Fibroblast of gingiva (primary cell): ENCODE measurements at places on chromosomes 1 and 21.
A peak's percentile ranks its signal among the peaks of the same experiment; 100 is the strongest.

DNA sequence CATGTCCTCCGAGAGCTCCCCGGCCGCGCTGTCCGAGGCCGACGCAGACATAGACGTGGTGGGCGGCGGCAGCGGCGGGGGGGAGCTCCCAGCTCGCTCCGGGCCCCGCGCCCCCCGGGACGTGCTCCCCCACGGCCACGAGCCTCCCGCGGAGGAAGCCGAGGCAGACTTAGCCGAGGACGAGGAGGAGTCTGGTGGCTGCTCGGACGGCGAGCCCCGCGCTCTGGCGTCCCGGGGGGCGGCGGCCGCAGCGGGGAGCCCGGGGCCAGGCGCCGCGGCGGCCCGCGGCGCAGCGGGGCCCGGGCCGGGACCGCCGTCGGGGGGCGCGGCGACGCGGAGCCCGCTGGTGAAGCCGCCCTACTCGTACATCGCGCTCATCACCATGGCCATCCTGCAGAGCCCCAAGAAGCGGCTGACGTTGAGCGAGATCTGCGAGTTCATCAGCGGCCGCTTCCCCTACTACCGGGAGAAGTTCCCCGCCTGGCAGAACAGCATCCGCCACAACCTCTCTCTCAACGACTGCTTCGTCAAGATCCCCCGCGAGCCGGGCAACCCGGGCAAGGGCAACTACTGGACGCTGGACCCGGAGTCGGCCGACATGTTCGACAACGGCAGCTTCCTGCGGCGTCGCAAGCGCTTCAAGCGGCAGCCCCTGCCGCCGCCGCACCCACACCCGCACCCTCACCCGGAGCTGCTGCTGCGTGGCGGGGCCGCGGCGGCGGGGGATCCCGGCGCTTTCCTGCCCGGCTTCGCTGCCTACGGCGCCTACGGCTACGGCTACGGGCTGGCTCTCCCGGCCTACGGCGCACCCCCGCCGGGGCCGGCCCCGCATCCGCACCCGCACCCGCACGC, 547 bp downstream of the FOXD2 start:
- DNase-seq, result no peak

DNA sequence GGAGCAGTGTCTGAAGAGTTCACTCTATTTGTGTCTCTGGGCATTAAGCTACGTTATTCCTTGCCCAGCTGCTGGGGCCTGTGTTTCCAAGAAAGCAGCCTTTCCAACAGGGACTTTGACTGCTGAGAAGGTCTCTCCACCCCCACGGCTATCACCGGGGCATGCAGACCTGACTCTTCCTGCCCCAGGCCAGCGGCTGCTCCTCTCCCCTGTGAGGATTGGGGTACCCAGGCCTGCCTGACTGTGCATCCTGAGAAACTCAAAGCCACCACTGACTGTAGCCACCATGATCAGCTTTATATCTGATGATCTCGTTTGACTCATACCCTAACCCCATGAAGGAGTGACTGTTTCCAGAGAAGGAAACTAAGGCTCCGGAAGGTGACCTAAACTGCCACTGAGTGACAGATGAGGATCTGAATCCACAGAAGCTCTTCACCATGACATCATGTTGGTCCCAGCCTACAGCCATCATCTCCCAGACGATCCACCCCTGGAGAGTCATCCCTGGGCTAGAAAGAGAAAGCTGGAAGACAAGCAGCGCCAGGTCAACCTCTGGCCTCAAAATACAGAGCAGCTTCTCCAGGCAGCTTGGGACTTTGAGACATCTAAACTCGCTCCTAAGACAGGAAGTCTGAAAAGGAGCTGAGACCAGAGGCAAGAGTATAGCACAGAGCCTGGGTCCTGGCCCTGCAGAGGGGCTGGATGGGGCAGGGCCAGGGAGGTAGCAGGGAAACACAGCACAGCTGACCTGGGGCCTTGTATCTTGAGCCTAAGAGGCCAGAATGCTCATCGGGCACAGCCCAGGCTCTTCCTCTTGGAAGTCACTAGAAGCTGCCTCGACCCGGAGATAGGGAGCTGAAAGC, 244.0 kb upstream of the VAMP3 start:
- DNase-seq, result no peak

- DNase-seq, result no peak
These were observed 21.1 kb upstream of the ADGRB2 start for GRCh38 chr1:31785020-31785946.

GRCh38 chr1:153771841-153772593, 3.2 kb upstream of the SLC27A3 start:
- DNase-seq, result no peak

GRCh38 chr1:235902677-235903542, 36.2 kb upstream of the LYST start:
- DNase-seq, result no peak

- DNase-seq, result no peak
These were observed 240.6 kb upstream of the TMEM51 start for GRCh38 chr1:14912839-14913481.

DNA sequence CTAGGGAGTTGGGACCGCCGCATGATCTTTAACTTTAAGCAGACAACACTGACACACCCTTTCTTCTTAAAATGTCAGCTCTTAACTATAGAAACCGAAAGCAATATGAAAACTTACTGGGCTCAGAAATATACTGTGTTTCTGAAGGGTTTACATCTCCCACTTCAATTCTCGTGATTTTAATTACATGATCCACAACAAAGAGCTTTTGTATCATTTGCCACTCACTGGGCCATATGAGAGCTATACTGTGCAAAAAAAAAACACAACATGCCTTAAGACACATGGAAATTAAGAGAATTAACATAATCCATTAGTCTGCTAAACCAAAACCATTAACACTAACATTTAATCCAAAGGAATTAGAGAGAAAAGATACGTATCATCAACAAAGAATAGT, 35.0 kb upstream of the RAP1GAP start:
- no peak for DNase-seq

GRCh38 chr1:160682983-160683865, 28.4 kb downstream of the CD48 start:
- no peak for DNase-seq

DNA sequence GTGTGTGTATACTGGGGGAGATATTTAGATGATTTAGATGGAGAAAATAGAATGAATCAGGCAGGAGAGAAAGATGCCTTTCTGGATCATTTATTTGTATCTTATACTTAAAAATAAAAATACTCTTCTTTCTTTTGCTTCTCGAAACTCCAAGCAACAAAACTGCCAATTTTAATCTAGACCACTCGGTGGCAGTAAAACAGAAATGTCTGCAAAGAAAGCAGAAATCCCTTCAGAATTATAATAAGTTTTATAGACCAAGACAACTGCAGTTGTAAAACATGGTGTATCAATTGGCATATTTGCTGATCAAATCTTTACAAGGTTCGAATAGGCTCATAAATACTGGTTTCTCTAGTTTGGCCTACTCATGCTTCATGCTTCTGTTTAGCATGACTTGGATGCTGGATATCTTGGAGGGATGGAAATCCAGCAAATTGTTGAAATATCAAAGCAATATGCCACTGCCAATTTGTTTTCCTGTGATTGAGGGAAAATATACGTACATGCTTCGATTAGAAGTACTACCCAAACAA, 15.1 kb upstream of the C1orf87 start:
- DNase-seq, result peak; percentile 17

GRCh38 chr1:224696891-224697765, 81.0 kb downstream of the CNIH3 start:
- peak; percentile 23 for DNase-seq

- DNase-seq, result no peak
These were observed 39.4 kb upstream of the MACF1 start for GRCh38 chr1:39165049-39165448.

DNA sequence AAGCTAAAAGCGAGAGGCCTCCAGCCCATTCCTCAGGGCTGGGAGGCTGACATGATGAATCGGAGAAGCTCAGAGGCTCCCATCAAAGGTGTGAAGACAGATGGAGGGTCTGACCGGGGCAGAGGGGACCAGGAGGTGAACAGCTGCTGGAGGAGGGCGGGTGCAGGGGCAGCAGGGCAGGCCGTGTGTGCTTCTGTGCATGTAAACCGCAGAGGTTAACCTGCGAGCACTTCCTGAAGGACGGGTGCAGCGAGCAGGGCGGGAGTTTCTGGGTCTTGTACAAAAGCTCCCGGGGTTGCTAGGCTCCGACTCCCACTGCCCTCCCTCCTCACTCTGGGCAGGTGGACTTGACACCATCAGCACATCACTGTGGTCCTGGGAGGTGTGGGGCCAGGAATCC, 75.2 kb downstream of the PAX7 start:
- no peak for DNase-seq

DNA sequence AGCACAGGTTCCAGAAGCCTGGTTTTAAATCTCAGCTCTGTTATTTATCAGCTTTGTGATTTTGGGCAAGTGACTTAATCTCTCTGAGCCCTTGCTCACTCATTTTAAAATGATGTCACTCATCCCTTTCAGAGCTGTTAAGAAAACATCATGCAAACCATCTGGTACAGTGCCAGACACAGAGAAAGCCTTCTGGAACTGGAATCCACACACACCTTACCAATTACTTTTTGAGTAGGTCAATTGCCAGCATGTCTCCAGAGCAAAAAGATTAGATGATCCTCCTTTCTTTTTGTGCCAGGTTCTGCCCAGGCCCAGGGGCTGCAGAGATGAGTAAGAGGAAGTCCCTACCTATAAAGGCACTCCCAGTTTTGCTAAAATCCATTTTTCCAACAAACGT, 61.3 kb downstream of the ROR1 start:
- no peak for DNase-seq

GRCh38 chr1:8733484-8733883, 84.0 kb downstream of the RERE start:
- DNase-seq, result peak; percentile 38

GRCh38 chr1:40987439-40988276, 8.2 kb downstream of the CTPS1 start:
- DNase-seq, result no peak

DNA sequence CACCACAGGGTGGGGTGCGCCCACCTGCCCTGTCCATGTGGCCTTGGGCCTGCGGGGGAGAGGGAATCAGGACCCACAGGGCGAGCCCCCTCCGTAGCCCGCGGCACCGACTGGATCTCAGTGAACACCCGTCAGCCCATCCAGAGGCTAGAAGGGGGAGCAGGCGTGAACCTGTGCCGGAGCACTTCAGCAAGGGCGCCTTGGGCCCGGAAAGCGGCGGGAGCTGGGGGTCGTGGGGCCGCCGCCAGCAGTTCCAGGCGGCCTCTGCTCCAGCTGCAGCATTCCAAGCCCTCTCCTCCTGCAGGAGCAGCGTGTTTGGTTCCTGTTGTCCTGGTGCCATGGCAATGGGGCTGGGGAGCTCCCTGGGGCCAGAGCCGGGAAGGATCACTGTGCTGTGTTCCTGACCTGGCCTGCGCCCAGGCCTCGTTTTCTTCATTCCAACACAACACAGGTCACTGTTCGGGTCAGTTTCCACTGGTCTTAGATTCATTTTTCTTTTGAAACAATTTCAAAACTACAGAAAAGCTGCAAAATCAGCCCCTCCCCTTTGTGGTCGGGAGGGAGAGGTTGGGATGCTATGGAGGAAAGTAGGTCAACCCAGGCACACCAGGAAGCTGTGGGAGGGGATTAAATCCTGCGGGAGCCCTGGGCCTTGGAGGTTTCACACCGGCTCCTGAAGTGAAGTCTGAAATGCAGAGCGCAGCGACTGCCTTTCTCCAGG, 18.8 kb downstream of the SLX9 start:
- peak; percentile 96 for DNase-seq

- DNase-seq, result no peak
These were observed 2.6 kb downstream of the RSPH1 start for GRCh38 chr21:42493109-42494060.

DNA sequence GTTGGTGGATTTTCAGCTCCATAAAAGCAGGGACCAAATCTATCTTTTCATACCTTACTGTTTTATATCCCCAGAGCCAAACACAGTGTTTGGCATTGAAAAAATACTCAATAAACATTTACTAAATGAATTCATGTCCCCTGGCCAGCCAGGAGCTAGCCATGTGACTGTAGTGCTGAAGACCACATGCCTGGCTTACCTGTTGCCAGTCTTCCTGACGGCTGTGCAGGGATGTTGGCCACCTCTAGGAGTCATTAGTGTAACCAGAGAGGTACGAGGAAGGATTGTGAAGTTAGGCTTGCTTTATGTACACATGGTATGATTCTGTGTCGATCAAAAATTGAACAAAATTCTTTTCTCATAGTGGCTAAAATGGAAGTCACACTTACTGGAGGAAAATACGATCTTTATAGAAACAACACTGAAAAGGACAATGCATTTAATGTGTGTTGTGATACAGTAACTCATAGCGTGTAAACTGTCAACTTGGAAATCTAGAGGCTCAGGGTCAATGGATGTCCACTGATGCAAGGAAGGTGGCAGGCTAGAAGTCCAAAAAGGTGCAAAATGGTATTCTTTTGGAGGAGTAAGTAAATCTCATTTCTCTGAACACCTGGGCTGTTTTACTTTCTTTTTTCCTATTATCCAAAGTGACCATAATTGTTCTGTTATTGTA, 60.9 kb downstream of the FGGY start:
- no peak for DNase-seq

DNA sequence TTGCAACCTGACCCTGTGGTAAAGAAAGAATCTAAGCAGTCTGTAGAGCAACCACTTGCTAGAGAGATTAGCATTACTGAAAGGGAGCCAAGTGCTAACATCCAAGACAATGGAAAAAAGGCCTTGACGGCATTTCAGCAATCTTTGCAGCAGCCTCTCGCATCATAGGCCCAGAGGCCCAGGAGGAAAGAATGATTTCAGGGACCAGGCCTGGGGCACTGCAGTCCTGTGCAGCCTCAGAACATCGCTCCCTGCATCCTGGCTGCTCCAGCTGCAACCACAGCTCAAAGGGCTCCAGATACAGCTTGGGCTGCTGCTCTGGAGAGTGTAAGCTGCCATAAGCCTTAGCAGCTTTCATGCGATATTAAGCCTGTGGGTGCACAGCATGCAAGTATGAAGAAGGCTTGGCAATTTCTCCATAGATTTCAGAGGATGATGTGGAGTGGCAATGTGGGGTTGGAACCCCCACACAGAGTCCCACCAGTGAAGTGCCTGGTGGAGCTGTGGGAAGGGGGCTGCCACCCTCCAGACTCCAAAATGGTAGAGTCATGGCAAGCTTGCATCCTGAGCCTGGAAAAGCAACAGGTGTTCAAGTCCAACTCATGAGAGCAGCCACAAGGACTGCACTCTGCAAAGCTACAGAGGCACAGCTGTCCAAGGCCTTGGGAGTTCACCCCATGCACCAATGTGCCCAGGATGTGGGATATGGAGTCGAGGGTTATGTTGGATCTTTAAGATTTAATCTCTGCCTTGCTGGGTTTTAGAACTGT, 110.6 kb upstream of the HMGB4 start:
- DNase-seq, result no peak

GRCh38 chr1:31413405-31414001, 490 bp downstream of the SERINC2 start:
- peak; percentile 56 for DNase-seq

DNA sequence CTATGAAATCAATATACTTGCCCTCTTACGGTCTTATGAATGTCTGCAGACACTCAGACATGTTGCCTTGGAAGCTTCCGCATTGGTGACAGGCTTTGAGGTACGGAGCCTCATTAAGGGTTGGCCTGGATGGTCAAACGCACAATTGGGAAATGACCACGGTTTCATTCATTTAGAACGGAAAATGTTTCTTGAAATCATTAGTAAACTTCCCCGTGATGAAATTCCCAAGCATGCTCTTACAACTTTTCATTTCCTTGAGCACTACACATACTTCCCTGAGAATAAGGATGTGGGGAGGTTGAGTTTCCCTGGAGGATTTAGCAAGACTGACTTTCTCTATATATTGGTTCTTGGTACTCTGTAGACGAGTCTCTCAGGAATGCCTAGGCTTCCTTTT, 146.3 kb downstream of the HLX start:
- no peak for DNase-seq
